ENCODE measurements at places on chromosomes 11 and 22.

- DNase-seq = peak; percentile 3
Observed at GRCh38 chr11:77191823-77192495, 63.9 kb downstream of the MYO7A start.

DNA sequence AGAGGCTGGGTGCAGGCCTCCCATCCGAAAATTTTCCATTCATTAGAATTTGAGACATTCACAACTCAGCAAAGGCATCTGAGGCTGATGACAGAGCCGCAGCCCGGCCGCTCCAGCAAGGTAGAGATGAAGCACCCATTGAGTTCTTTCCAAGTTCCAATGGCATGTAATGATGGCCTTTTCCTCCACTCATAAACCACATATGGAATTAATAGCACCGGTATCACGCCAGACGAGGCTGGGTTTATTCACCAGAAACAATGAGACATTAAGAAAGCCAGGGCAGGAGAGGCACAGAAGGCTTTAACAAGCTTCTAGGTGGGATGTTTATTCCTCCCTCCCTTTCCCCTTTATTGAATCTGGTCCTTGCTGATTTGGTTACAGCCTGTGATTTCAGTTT lies 534.4 kb downstream of the MN1 start:
- DNase-seq = no peak

- DNase-seq = no peak
Observed at GRCh38 chr11:42819126-42819525, 492.7 kb upstream of the API5 start.

DNA sequence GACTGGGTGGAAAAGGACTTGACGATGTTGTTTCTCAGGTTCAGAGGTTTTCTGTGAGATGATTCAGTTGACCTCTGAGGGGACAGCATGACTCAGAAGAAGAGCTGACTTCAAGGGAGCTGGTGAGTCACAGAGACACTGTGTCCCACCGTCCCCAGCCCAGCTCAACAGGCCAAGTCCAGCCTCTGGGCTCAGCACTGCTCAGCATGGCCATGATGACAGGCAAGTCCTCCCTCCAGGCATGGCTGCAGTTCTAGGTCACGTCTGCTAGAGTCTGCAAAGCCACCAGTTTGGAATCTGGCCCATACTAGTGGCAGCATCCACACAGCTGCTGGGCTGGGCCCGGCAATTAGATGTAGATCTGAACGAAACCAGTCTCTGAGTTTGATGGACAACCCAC lies 12.9 kb downstream of the TRIM29 start:
- no peak for DNase-seq

- DNase-seq = no peak
Observed at GRCh38 chr22:43230571-43230970, 43.6 kb upstream of the TTLL12 start.

DNA sequence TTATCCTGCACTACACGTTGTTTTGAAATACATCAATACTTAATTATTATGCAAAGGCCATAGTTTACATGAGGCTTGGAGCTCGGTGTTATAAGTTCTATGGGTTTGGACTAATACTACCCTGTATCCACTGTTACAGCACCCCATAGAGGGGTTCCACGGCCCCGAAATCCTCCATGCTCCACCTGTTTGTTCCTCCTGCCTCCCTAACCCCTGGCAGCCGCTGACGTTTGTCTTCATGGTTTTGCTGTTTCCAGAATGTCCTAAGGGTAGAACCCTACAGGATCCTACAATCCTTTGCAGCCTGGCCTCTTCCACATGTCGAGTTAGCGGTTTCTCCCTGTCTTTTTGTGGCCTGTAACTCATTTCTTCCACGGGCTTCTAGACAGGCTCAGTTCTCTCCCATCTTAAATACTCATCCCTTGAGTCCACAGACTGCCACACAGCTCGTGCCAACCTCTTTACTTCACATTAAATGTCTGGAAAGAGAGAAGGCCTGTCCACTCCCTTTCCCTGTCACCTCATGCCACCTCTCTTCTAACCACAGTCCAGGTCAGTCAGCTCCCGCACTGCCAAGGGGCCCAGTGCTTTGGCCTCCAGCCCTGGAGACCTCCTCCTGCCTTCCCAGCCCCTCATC lies 42.4 kb upstream of the TH start:
- no peak for DNase-seq

- no peak for DNase-seq
Observed at GRCh38 chr22:47779474-47779873, 1017.0 kb downstream of the TBC1D22A start.

- DNase-seq = no peak
Observed at GRCh38 chr11:72684236-72684912, 10.2 kb upstream of the PDE2A start.

DNA sequence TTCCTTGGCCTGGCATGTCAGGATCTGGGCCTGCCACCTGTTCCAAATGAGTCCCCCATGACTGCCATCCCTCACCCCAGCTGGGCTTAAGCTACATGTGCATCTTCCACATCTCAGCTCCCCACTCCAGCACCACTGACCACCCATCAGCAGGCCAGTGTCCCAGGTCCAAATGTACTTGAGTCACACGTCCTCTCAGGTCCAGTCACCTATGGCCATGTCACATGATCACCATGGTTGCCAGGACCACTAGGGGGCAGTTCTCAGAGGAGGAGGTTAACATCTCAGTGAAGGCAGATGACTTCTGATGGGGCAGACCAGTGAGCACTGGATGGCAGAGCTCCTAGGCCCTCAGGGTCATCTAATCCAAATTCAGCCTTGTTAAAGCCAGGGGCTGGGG lies 41.9 kb upstream of the WNT11 start:
- DNase-seq = no peak

DNA sequence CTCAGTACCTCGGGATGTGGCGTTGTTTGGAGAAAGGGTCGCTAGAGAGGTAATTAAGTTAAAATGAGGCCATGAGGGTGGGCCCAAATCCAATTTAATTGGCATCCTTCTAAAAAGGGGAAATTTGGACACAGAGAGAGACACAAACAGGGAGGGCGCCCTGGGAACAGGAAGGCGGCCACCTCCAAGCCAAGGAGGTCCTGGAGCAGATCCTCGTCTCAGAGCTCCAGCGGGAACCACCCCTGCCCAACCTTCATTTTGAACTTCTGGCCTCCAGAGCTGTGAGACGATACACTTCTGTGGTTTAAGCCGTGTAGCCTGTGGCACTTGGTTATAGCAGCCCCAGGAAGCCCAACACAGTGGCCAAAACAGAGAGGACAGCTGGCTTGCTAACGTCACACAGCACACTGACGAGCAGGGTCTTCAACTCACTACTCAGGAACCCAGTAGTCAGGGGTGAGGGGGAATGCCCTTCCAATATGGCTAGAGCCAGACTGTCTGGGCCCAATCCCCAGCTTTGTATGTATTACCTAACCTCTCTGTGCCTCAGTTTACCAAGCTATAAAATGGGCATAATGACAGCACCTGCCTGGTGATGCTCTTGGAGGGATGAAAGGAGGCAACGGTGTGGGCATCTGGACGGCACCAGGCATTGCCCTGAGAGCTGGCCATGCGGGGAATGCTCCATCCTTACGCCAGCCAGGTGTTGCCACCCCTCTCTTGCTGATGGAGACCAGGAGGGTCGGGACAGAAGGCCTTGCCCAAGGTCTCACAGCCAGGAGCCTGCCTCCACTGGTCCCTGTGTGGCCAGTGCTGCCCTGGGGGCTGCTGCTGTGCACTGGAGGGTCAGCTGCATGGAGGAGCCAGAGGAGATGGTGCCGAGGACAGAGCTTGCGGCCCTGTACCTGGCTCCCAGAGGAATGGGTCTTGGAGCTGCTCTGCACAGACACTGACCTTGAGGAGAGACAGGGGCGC lies 53.3 kb upstream of the LINC01488 start:
- no peak for DNase-seq

DNA sequence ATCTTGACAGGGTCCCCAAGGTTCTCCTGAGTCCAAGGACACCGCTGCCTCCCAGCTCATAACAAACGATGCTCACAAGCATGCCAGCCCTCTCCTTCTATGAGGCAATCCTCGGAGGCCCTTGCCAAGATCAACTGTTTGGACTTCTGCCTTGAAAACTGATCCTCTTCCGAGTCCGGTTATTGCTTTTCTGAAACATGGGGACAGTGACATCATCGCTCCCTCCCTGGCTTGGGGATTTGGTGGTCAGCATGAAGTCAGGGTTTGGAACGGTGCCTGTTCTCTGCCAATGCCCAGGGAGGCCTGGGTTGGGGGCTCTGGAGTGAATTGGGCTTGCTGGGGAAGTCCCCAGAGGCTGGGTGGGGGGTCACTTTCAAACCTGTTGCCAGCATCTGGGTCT lies 149.3 kb downstream of the FBXO7 start:
- DNase-seq = no peak

DNA sequence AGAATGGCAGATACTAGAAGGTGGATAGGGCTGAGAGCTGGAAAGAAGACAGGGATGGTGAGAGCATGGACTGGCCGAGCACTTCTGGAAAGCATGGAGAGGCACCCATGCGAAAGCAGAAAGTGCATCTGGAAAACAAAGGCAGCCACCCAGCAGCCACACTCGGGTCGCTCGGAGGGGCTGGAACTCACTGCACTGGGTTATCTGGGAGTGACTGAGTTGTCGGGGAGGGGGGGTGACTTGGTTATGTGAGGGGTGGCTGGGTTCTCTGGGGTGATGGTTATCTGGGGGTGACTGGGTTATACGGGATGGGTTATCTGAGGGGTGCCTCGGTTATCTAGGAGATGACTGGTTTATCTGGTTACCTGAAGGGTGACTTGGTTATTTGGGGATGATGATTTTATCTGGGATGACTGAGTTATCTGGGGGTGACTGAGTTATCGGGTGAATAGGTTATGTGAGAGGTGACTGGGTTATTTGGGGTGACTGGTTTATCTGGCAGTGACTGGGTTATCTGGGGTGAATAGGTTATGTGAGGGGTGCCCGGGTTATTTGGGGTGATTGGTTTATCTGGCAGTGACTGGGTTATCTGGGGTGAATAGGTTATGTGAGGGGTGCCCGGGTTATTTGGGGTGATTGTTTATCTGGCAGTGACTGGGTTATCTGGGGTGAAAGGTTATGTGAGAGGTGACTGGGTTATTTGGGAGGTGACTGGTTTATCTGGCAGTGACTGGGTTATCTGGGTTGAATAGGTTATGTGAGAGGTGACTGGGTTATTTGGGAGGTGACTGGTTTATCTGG lies 2.6 kb upstream of the PANX2 start:
- no peak for DNase-seq

GRCh38 chr11:34653851-34654482 lies 33.1 kb downstream of the EHF start:
- no peak for DNase-seq

DNA sequence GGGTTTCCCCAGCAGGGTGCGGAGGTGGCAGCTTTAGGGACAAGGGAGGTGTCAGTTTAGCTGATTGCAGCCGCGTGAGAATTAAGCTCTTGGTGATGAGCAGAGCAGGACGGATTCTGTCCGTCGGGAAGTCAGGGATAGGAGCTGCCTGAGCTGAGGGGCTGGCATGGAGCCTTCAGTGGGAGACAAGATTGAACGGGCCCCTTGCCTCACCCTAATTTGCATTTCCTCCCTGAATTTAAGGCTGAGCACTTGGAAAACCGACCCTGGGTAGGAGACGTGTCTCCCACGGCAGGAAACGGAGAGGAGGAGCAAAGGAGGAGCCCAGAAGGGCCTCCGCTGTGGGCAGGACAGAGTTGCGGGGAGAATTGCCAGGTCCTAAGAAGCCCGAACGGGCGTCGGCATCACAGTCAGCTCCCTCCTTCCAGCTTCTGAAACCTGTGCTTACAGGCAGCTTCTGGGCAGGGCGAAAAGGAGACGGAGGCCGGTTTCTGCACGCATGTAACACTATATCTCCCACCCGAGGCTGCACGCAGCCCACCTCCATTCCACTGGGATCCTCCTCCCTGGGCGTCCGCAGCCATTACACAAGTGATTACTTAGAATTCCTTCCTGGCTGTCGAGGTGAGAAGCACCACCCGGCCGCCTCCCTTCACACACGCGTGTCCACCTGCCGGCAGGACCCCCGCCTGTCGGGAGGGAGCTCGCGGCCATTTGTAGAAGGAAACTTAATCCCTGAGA lies 345.8 kb downstream of the BRD1 start:
- DNase-seq = no peak

DNA sequence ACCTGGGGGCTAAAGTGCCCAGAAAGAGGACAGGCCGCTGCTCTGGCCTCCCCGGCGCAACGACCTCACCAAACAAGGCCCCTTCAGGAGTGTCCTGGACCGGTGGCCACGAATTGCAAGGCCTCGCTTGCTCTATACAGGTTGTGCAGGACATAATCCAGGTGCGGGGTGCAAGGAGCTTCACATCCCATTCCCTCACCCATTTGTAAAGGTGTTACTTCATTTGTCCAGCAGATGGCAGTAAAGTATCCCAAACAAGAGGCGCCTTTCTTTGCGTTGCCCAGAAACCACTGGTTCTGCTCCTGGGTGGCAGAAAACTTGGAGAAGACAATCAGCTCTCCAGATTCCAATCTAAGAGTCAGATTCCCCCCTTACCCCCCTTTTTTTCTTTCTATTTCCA lies 35.9 kb upstream of the PRDM11 start:
- DNase-seq = no peak

GRCh38 chr22:20117633-20118299 lies 740 bp upstream of the TRMT2A start:
- DNase-seq = no peak

DNA sequence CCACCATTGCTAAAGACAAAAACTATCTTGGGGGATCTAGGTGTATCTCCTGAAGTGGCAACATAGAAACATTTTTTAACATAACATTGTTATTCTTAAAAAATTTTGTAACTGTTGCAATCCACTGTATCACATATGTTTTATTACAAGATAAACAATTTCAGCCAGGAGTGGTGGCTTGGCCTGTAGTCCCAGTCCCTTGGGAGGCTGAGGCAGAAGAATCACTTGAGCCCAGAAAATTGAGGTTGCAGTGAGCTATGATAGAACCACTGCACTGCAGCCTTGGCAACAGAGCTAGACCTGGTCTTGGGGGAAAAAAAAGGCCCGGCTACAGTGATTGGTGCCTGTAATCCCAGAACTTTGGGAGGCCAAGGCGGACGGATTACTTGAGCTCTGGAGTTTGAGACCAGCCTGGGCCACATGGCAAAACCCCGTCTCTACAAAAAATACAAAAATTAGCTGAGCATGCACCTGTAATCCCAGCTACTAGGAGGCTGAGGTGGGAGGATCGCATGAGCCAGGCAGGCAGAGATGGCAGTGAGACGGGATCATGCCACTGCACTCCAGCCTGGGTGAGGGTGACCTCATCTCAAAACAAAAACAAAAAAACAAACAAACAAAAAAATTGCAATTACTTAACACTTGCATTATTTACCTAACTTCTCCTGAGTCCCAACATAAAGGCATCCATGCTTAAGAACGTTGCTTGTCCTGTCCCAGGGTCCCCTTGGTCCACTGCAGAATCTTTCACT lies 1.5 kb upstream of the DEPDC5 start:
- DNase-seq = no peak

GRCh38 chr11:60970369-60970774 lies 1.1 kb upstream of the CD6 start:
- peak; percentile 65 for DNase-seq

GRCh38 chr11:119591836-119592310 lies 137.1 kb downstream of the NECTIN1 start:
- DNase-seq = no peak
